ENCODE measurements at places on chromosomes 4 and X.

DNA sequence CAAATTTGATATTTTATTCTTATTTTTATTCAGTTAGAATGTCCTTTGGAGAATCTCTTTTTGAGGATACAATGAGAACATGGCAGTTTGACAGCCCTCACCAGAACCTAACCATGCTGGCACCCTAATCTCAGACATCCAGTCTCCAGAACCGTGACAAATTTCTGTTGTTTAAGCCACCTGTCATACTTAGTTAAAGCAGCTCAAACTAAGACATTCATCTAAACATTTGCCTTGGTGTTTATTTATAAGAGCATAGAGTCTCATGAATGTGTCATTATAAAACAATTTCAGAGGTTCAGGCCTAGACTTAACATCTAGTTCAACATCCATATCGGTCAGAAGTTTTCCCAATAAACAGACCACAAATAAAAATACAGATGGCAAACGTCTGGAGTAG lies 125.1 kb upstream of the FUNDC1 start:
- no peak for DNase-seq

GRCh38 chr4:42428036-42428435 lies 30.7 kb downstream of the SHISA3 start:
- no peak for DNase-seq

DNA sequence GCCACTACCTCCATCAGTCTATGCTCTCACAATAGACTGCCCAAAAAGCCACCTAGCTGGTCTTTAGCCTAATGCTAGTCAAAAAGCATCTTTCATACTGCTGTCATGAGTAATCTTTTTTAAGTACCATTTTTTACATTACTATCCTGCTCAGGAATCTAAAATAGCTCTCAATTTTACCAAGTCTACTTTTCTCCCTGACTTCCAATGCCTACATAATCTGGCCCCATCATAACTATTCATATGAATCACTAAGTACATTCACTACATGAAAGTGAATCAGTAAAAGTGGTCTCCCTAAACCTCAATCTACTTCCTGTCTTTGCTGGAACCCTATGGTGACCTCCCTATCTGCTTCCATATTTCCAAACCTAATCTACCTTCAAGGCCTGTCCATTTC lies 105.9 kb downstream of the THOC2 start:
- no peak for DNase-seq

DNA sequence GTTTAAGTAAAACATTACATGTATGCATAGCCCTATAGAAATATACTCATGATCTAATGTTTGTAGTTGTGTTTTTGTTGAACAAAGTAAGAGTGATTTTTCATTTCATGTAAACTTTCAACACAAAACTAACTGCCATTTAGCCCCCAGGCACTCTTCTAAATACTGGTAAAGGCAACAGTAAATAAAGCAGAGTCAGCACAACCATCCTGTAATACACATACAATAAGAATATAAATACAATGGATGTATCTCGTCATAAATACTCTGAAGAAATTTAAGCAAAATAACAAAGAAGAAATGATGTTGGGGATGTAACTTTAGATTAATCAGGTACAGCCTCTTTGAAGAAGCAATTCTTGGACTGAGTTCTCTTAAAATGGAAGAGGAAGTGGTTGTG lies 821.2 kb downstream of the ARAP2 start:
- DNase-seq = no peak

DNA sequence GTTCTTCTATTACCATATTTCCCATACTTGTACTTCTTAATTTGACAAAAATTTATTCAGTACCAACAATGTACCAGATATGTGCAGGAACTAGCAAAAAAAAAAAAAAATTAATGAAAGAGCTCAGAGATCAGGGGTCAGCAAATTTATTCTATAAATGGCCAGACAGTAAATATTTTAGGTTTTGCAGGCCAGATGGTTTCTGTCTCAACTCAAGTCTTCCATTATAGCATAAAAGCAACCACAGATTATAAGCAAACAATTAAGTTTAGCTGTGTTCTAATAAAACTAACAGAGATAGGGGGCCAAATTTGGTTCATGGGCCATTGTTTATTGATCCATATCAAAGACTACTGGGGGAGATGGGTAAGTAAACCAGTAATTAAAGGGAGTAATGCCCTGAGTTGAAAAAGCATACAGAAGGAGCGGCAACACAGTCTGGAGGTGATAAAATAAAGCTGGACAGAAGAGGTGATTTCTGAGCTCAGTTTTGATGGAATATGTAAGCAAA lies 19.3 kb downstream of the NEK1 start:
- DNase-seq = no peak

Measured in stimulated activated CD4-positive, alpha-beta T cell treated with anti-CD3 and anti-CD28 coated beads, Interleukin-1b, Interleukin-23, amount 100 ng/mL, for 1 hour (primary cell).